ENCODE measurements at places on chromosomes 7 and 10.

DNA sequence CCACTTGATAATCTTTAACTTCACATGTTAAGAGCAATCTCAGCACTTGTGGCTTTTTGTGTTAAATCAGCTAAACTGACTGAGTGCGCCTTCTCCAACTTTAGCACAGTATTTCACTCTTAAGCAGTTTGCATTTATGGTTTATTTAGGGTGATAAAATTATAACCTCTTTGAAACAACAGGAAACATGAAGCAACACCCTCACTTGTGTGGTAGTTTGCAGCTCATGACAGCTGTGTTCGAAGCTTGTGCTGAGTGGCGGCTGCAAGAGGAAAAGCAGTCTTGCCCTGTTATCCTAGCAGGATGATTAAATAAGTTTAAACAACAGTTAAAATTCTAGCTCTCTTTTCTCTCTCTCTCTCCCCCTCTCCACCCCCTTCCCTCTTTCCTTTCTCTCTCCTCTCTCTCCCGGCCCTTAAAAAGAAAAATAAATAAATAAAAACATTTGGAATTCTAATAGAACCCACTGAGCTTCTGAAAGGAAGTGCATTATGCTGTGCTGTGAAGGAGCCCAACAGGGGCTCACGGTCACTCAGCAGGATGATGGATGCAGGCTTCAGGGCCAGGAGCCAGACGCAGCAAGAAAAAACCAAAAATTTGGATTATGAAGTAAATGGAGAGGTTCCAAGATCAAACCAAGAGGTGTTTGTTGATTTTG, 25.2 kb downstream of the OGDH start:
- DNase-seq: no peak

GRCh38 chr10:124732931-124733570, 11.1 kb downstream of the FAM53B start:
- DNase-seq: no peak

DNA sequence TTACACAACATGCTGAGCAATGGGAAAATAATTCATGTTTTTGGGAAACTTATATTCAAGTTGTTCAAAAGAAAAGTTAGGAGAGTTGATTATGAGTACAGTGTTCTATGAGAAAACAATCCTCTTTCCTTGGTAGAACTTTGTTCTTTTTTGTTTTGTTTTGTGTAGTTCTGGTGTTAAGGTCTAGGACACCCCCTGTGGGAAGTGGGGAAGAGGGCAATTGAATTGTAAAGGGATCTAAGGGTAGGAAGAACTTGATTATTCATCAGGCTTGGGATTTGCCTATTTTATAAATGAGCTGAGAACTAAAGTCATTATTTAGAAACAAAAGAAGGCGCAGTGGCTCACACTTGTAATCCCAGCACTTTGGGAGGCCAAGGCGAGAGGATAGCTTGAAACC, 25.9 kb upstream of the CDK13 start:
- no peak for DNase-seq

DNA sequence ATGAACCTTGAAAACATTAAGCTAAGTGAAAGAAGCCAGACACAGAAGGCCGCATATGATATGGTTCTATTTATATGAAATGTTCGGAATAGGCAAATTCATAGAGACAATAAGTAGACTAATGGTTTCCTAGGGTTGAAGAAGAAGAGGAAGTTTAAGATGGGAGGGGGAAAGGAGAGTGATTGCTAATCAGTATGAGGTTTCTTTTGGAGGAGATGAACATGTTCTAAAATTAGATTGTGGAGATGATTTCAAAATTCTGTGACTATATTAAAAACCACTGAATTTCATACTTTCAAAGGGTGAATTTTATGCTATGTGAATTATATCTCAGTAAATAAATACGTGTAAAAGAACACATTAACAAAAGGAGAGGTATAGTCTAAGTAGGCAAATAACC, 176.4 kb upstream of the HPS1 start:
- no peak for DNase-seq

DNA sequence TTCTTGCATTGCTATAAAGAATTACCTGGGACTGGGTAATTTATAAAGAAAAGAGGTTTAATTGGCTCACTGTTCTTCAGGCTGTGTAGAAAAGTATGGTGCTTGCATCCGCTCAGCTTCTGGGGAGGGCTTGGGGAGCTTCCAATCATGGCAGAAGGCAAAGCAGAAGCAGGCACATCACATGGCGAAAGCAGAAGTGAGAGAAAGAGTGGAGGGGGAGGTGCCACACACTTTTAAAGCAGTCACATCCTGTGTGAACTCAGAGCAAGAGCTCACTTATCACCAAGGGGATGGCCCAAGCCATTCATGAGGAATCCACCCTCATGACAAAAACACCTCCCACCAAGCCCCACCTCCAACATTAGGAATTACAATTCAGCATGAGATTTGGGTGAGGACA, 303.5 kb downstream of the OTUD1 start:
- DNase-seq: no peak

DNA sequence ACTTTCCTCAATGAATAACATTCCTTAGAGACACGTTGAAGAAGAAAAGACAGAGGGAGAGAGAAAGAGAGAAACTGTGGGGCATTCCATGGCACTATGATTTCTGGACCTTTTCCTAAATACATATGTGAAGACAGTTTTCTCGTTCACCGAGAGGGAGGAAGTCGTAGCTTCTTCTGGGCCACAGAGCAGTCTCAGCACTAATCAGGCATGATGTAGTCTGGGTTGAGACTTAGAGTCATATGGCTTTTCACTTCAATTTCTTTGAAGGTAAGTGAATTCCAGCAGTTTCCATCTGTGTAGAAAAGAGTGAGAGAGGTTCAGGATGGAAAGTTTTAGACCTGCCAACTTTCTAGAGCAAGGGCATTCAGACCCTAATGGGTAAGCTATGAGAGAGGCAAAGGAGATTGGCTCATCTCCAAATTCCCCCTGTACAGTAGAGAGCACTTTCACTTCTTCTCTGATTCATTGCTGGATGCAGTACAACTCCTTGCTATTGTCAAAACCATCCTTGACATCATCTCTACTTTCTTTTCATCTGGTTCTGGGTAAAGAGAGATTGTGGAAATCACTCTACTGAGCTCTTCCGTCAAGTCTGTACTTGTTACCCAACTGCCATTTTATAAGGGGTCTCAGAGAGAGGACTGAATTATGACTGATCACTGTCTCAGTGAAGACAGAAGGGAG, 31.5 kb upstream of the OR9A4 start:
- no peak for DNase-seq

DNA sequence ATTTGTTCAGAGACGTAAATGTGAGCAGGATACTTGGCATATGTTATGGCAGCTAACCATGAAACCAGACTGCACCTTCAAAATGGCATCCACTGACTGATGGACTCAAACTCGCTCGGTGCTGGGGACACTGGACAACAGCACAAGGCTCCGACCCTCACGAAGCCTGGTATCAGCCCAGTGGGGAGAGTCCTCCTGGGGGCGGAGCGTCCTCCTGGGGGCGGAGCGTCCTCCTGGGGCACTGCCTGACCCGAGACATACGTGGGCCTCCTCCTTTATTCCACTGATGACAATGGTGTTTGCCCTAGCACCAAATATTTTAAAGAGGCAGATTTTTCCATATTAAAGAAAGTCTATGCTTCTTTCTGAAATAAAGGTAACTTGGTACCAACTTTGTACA, 39.5 kb downstream of the ESYT2 start:
- no peak for DNase-seq

GRCh38 chr10:76329891-76330575, 898.6 kb downstream of the LRMDA start:
- peak; percentile 61 for DNase-seq

GRCh38 chr10:97759158-97759887, 12.5 kb downstream of the SFRP5 start:
- DNase-seq: peak; percentile 26

- DNase-seq: no peak
Observed at GRCh38 chr7:127732306-127732705, 80.3 kb downstream of the SND1 start.

DNA sequence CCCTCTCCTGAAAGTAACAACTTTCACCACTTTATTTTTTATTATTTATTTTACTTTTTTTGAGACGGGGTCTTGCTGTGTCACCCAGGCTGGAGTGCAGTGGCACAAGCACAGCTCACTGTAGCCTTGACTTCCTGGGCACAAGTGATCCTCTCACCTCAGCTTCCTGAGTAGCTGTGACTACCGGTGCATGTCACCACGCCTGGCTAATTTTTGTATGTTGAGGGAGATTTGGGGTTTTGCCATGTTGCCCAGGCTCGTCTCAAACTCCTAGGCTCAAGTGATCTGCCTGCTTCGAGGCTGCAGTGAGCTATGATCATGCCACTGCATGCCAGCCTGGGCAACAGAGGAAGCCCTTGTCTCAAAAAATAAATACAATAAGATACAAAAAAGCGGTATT, 14.9 kb upstream of the SLIT1 start:
- DNase-seq: no peak

DNA sequence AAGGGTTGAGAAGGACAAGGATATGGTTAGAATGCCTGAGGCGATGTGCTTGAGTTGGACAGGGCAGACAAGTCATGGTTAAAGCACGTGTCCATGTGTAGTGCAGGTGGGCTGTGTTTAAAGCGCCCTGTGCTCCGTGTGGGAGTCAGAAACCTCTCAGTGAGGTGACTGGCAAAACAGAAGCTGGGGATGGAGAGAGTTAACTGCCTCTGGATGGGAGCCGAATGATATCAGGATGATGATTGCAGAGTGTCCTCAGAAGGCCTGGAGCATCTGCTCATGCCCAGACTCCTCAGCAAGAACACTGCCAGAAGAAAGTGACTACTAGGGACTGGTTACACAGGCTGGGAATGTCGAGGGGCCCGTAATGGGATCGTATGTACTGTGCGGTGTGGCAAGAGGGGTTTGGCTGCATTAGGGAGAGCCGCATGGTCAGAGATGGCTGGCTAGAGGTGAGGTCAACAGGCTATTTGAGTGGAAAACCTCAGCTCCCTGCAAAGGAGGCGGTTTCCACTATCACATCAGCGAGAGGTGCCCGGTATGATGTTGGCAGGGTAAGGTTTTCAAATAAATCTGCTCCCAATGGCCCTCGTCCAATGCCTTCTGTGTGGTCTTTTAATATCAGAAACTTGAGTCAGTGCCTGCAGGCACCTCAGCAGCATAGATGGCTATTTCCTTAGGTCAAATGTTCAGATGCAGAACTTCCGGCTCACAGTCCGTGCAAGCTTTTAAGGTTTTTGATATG, 26.1 kb upstream of the MRC1 start:
- peak; percentile 63 for DNase-seq

- no peak for DNase-seq
Observed at GRCh38 chr10:78950656-78951587, 117.8 kb upstream of the ZMIZ1 start.

DNA sequence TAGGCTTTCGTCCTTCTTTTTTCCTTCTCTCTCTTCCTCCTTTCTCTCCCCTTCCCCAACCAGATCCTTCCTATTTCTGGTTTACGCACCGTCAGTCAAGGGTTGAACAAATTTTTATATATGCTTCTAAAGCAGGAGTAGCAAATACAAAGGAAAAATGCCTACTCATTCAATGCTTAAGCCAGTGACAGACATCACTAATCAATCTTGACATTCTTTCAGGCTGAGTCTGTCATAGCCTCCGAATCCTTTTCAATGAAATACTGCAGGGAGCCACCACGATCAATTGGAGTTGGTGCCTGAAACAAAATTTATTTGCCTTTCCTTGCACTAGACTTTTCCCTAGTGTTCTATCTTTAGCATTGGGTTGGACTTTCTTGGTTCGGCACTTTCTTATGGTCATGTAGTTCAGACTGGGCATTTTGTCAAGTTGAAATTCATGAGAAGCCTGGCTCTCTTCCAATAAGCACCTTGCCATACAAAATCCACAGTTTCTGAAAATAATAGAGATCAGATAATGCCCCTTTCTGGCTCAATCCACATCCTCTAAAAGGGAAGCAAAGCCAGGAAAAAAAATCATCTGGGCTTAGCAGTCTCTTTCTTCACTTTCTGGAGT, 239.5 kb upstream of the PLXNA4 start:
- DNase-seq: peak; percentile 29

- no peak for DNase-seq
Observed at GRCh38 chr7:36734731-36735130, 10.4 kb upstream of the AOAH start.

GRCh38 chr7:151384352-151384697, 25.5 kb downstream of the WDR86 start:
- DNase-seq: no peak

DNA sequence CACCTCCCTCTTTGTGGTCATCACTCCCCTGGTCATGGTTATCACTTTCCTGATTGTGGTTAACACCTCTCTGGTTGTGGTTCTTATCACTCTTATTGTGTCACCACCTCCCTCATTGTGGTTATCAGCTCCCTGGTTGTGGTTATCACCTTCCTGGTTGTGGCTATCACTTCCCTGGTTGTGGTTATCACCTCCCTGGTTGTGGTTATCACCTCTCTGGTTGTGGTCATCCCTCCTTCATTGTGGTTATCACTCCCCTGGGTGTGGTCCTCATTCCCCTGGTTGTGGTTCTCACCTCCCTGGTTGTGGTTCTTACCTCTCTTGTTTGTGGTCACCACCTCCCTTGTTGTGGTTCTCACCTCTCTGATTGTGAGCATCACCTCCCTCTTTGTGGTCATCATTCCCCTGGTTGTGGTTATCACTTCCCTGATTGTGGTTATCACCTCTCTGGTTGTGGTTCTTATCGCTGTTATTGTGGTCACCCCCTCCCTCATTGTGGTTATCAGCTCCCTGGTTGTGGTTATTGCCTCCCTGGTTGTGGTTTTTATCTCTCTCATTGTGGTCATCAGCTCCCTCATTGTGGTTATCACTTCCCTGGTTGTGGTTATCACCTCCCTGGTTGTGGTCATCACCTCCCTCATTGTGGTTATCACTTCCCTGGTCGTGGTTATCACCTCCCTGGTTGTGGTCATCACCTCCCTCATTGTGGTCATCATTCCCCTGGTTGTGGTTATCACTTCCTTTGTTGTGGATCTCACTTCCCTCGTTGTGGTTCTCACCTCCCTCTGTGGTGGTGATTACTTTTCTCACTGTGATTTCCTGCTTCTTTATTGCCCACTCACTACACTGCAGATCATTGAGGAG, 106.7 kb downstream of the GPR26 start:
- peak; percentile 30 for DNase-seq

- DNase-seq: no peak
Observed at GRCh38 chr10:120098232-120098930, 205.9 kb downstream of the SEC23IP start.

DNA sequence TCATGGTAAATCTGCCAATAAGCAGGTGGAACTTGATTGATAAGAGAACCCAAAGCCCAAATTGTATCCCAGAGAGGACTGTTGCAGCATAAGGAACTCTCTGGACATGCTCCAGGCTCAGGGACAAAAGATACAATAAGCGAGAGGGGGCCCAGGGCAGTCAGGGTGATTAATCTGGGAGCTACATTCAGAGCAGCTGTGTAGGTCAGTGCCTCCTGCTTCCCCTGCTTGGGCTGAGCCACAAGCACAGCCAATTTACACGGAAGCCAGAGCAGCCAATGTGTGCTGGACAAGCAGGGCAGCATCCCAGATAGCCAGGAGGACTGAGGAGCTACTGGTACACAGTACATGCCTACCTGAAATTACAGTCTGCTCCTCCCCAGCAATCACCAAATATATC, 24.2 kb downstream of the MYPN start:
- no peak for DNase-seq

GRCh38 chr7:114639451-114639850, 224.8 kb downstream of the FOXP2 start:
- DNase-seq: no peak

- DNase-seq: no peak
Observed at GRCh38 chr10:24661376-24661775, 62.3 kb downstream of the ARHGAP21 start.

GRCh38 chr7:144439717-144440205, 36.3 kb upstream of the NOBOX start:
- DNase-seq: no peak

- no peak for DNase-seq
Observed at GRCh38 chr10:37675449-37675848, 182.0 kb downstream of the ZNF248 start.

- no peak for DNase-seq
Observed at GRCh38 chr7:141588912-141589311, 37.7 kb downstream of the AGK start.

Measured in fibroblast of skin of right quadriceps (primary cell).